ENCODE measurements at places on chromosomes 12 and 14.

DNA sequence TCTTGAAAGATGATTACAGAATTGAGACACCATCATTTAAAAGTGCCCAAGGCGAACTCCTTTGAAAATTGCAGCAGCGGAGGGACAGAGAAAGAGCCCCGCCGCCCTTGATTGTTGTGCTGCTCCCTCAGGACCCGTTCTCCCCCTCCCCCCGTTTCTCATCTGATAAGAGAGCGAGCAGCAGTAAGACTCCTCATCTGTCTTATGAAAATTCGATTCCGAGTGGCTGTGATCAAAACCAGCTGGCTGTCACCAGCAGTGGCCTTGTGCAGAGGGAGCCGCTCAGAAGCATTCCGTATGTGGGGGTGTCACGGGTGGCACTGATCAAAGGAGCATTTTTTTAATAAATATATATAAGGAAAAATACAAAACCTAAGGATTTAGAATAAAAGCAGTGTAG is 78.0 kb upstream of the GPATCH2L start:
- DNase-seq, result no peak

- peak; percentile 10 for DNase-seq
Observed at GRCh38 chr14:59301354-59301753, 112.9 kb downstream of the DAAM1 start.

DNA sequence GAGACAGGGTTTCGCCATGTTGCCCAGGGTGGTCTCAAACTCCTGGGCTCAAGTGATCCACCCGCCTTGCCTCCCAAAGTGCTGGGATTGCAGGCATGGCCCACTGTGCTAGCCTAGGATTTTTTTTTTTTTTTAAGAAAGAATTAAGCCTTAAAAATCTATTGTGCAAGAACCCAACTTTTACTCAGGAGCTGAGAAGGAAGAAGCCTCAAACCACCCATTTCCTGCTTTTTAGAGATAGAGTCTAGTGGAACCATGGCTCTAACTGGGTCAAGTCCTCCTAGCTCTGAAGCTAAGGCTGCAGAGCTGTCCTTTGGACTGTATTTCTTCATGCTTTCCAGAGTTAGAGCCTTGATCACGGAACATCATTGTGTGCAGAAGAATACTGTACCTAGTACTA is 1.3 kb upstream of the TSFM start:
- DNase-seq, result peak; percentile 44

GRCh38 chr12:126545411-126545810 is 1480.2 kb downstream of the AACS start:
- no peak for DNase-seq

DNA sequence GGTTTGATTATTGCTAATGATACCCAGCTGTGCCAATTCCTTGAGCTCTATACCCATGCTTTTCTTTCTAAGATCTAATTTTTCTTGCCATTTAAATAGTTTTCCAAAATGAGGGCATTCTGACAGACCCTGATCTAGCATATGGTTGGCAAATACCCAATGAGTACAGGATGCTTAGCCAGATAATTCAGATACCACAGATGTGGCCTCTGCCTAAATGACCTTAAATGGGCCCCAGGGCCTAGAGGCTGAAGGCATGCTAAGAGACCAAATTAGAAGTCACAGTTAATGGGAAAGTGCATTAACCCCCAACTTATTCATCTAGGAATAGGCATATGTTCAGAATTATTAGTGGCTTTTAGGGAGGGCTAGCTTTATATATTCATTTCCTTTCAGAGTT is 122.3 kb upstream of the CNOT2 start:
- no peak for DNase-seq

DNA sequence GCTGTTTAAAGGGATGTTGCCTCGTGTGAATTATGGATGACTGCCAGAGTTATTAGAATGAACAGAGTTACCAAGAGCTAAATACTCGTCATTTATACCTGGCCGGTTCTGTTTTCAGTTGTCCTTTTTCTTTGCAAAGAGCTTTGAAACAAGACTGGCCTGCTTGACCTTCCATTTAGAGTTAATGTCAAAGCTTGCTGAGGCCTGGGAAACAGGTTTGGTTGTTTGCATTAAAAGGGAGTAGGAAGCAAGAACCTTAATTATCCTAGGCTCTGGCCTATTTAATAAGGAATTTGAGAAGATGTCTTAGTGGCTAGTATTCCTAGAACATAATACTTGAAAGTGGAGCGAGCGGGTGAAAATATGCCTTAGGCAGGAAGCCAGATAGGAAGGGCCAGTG is 233.3 kb downstream of the CACNA1C start:
- no peak for DNase-seq

- no peak for DNase-seq
Observed at GRCh38 chr14:78524196-78524595, 354.0 kb downstream of the NRXN3 start.

DNA sequence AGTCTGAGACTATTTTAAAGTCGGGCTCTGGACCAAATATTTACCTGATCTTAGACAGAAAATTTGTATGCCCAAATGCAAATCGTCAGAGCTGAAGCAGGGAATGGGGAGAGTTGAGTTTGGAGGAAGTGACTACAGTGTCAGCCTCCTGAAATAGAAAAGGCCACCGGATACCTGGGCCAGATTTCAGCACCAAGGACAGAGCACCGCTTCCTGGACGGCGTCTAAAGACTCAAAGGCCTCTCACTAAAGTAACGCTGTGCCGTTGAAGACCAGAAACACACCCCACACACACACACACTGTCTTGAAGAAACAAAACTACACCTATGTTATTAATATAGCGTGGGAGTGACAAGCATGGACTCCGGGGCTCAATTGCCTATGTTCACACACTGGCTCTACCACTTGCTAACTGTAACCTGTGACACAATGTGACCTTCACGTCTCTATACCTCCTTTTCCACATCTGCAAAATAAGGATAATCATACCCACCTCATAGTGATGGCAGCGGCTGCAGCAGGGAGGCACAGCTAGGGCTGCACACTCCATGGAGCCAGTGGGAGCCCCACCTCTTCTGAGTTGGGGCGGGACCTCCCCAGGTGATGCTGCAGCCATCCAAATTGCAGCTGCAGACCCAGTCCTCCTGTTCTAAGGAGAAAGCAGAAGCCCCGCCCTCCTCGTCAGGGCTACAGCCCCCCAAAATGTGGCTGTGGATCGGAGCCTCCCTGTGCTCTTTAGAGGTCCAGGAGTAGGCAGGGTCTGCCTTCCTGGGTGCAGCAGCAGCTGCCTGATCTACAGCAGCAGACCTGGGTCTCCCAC is 35.6 kb downstream of the KRT76 start:
- DNase-seq, result peak; percentile 64

DNA sequence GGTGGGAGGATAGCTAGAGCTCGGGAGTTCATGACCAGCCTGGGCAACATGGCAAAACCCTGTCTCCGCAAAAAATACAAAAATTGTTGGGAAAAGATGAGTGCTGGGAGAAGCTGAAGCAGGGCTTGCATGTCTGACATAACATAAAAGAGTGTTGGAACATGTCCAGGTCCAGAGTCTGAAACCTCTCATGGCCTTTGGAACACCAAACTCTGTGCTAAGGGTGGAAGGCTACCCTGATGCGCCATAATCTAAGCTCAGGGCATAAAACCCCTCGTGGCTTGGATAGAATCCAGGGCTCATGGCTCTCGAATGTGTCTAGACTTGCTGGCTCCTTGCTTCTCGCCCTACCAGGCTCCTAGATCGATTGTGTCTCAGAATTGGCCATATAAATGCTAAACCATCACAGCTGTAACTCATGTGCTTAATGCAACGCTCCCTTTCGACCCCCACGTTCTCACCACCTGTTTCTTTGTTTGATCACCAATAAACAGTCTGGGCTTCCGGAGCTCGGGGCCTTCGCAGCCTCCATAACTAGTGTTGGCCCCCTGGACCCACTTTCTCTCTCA is 6.7 kb upstream of the CLEC7A start:
- DNase-seq, result peak; percentile 21

- no peak for DNase-seq
Observed at GRCh38 chr14:86288336-86288735, 758.4 kb downstream of the FLRT2 start.

DNA sequence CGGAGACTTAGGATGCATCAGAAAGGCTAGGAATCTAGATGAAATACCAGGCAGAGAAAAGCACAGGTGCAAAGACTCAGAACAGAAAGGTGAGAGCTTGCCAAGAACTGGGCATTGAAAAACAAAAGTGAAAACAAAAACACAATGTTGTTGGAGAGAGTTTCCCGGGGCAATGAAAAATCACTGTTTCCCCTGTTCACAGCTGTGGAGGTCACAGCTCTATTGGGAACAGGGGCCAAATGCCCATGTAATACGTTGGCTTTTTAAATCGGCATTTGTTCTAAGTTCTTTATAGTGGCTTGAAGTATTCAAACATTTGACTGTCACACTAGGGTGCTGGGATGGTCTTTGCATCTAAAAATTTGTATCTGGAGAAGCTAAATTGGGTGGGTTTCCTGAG is 108.3 kb downstream of the SLC15A4 start:
- DNase-seq, result no peak

DNA sequence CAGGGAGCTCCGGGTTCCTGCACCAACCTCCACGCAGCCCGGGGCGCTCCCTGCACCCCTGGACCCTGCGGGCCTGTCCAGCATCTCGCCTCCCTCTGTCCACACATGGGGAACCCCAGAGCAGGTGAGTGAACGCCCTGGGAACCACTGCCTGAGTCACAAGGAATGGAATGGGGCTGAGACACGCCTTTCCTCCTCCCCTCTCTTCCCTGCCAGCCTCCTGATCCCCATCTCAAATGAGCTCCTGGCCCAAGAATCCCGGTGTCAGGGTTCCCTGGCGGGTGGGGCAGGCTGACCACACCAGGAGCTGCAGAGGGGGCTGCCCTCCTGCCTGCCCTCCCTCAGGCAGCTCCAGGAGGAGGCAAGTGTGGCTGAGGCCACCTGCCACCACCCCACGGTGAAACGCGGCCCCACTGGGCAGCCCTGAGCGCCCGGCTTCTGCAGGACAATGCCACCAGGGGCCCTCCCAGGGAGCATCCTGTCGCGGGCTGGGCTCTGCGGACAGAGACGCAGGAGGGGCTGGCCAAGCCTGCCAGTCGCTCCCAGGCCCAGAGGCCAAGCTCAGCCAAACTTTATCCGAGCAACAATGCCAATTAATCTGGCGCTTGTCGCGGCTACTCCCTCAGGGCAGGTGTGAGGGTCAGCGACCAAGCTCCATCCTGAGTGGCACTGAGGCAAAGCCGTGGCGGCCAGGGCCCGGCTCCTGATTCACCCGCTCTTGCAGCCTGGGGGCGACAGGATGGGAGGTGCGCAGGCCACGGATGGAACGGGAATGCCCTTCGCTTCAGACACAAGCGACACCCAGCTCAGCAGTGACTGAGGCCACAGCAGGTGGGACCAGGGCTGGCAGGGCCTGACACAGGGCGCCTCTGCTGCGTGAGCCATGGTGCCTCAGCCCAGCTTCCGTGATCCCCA is 44.3 kb downstream of the GALNT9 start:
- no peak for DNase-seq

GRCh38 chr14:31124197-31124596 is 83.4 kb downstream of the HECTD1 start:
- no peak for DNase-seq

- no peak for DNase-seq
Observed at GRCh38 chr14:47210099-47210498, 465.3 kb downstream of the MDGA2 start.

GRCh38 chr12:13210236-13211190 is 14.0 kb downstream of the EMP1 start:
- DNase-seq, result no peak

DNA sequence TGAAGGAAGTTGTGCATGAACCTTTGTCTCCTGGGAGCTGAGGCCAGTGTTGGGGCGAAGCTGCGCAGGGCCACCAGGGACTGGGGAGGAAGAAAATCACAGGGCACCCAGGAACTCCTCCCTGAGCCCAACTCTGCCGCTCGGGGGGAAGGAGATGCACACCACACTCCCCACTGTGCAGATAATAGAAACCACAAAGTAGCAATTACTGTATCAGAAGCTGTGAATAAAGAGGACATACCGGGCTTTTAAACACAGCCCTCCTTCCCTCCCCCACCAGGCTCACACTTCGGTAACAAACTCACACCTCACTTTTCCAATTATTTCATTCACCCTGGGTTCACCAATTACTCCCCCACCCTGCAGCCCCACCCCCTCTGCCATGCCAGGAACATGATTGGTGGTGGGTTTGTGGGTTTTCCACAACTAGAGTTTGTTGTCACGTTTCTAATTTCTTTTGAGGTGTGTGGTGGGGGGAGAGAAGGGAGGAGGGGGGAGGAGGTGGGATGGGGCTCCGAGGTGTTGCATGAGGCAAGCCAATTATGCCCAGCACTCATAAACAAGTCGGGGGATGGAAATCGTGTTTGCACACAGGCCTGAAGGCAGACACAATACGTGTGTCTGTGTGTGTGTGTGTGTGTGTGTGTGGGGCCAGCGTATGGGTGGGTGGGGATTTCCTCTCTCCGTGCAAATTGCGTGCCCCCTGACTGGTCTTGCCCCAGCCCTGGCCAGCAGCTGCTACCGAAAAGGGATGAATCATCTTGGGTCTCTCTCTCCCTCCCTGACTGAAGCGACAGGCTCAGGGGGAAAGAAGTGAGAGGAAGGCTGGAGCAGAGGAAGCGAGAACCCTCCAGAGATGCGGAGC is 103.3 kb downstream of the RBM19 start:
- peak; percentile 53 for DNase-seq

DNA sequence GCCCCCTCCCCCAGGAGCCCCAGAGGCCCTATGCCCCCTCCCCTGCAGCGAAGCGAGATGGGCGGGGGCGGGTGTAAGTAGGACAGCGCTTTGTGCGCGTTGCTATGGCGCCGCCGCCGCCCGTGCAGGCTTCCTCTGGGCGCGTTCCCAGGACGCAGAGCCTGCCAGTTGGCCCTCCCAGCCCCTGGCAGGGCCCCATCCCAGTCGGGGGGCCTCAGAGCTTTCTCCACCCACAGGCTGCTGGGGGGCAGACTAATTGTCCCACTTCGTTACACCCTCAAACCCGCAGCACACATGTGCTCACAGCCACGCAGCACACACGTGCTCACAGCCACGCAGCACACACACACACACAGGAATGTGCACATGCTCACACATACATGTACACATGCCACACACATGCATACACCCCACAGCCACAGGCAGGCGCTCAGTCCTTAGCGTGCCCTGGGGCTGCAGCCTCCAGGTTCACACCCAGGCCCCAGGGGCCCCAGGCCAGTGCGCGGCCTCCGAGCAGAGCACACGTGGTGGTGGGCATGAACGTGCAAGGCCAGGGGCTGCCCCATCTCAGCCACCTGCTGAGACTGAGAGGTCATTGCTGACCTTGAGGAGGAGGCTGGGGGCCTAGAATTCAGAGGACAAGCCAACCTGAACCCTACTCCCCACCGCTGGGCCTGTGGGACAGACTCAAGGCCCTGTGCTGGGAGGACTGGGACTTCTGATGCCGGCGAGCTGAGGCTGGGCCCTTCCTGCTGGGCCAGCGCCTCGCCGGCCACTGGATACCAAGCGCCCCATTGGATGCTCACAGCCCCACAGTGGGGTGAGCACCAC is 15.6 kb downstream of the TRMT61A start:
- no peak for DNase-seq

DNA sequence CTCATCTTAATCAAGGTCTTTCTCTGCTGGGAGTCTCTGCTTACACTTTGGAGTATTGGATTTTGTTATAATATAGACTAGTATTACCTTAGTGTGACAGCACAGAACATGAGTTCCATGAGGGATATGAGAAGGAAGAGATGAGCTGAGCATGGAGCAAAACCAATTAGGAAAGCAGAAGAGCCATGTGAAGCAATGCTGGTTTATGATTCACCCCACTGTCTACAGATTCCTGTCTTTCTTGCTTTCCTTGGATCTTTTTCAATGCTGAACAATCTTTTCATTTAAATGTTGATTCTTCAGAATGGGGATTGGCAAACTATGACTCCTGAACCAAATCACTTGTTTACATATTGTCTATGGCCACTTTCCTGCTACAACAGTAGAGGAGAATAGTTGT is 70.4 kb upstream of the KITLG start:
- no peak for DNase-seq
